Activated CD4-positive, alpha-beta memory T cell treated with anti-CD3 and anti-CD28 coated beads for 36 hours (primary cell): ENCODE measurements at places on chromosomes 3 and 15.

DNA sequence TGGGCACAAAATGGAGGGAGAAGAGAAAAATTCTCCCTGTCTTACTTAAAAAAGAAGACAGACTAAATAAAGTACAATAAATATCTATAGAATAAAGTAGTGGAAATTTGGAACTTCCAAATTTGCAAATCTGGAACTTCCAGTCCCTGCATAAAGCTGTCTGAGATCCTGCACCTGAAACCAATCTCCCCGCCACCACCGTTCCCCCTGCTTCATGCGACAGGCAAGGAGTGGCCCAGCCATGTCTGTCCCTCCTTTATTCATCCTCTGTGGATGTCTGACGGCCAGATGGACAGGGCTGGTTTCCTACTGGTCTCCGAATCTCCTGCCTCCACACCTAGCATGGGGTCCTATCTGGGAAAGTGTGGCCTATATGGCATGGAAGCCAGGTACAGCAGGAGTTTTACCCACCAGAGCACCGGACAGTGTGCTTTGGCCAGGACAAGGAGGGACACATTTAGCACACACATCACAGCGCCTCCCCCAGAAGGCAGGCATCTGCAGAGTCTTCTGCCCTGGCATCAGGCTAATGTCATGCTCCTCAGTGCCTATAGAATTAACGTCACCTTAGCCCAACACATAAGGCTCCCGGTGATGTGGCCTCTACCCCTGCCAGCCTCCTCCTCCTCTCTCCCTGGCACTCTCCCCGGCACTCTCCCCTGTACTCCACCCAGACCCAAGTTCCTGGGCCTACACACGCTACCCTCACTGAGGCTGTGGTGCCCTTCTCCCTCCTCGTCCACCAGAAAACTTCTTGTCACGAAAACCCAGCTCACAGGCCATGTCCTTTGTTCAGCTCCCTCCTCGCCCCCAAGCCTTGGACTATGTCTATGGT is 170.8 kb downstream of the XXYLT1 start:
- no peak for DNase-seq

DNA sequence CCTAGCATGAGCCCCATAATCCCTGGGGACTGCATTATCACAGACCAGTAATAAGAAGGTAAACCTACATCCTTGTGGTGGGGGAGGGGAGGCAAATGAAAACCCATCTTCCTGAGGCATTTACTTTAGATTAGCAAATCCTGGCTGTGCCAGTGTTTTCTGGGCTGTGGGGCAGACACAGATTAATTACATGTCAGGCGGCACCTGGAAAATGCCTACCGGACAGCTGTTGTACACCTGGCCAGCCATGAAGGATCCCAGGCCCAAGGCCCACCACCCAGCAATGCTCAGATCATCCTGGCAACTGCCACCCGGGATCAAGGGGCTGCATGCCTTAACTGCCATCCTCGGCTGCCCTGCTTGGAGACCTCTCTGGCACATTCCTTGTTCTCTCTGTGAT is 59.1 kb upstream of the RASA2 start:
- no peak for DNase-seq

GRCh38 chr3:32237670-32238452 is 619 bp upstream of the CMTM8 start:
- no peak for DNase-seq

DNA sequence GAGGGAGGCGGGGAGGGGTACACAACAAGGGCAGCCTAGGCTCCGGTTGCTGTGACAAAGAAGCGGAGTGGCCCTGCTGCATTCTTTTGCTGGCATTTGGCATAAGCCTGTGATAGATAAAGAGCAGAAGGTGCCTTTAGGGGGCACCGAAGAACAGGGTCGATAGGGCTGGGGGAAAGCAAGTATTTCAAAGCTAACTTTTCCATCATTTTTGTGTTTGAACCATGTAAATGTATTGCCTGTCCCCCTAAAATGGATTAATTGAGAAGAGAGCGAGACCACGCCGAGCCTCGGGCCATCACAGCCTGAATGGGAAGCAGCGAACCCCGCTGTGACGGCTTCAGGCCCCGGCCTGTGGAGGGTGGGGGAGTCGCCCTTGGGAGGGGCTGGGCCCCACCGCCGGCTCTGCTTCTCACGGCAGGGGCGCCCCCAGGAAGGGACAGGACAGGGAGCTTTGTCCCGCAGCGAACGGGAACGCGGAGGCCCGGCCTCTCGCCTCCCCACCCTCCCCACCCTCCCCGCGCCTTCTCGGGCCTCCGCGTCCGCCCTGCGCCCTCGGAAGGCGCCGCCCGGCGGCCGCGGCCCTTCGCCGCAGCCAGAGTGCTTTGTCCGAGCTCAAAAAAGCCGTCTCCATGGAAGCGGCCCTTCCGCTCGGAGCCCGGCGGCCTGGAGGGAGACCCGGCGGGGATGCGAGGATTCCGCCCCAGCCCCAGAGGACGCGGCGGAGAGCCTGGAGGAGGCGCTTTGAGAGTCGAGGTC is 32.4 kb upstream of the ALDH1L1 start:
- no peak for DNase-seq

DNA sequence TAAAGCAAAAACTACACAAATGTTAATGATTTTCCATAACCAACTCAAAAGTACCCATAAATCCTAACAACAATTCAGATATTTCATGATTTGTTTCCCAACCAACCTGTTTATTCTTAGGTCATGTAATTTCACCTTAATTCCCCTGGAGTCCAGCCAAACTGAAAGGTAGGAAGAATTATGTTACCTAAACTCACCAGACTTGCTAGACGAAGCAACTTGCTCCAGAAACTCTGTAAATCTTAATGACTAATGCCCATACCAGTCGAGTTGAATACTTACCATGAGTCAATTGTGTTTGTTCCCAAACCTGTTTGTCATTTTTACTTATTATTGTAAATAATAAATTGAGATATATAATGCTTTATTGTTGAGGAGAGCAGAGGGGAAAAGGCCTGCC is 1030.0 kb downstream of the TBL1XR1 start:
- no peak for DNase-seq

GRCh38 chr3:64260431-64260830 is 35.2 kb upstream of the PRICKLE2 start:
- no peak for DNase-seq

GRCh38 chr15:48309740-48310139 is 21.5 kb upstream of the DUT start:
- no peak for DNase-seq

DNA sequence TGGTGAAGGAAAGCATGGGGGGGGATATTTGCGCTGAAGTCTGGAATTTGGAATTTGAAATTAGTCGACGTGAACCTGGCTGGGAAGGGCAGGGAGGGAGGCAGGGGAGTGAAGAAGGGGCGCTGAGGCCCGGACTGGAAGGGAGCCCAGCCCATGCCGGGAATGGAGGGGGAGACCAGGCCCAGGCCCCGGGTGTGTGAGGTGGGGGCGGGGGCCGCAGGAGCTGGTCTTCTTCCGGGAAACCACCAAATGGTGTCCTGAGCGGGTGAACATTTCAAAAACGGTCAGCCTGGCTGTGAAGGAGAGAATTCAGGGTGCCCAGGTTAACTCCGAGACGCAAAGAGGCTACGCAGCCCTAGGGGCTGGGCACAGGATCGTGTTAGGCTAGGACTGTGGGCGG is 497 bp upstream of the PRR20G start:
- no peak for DNase-seq

DNA sequence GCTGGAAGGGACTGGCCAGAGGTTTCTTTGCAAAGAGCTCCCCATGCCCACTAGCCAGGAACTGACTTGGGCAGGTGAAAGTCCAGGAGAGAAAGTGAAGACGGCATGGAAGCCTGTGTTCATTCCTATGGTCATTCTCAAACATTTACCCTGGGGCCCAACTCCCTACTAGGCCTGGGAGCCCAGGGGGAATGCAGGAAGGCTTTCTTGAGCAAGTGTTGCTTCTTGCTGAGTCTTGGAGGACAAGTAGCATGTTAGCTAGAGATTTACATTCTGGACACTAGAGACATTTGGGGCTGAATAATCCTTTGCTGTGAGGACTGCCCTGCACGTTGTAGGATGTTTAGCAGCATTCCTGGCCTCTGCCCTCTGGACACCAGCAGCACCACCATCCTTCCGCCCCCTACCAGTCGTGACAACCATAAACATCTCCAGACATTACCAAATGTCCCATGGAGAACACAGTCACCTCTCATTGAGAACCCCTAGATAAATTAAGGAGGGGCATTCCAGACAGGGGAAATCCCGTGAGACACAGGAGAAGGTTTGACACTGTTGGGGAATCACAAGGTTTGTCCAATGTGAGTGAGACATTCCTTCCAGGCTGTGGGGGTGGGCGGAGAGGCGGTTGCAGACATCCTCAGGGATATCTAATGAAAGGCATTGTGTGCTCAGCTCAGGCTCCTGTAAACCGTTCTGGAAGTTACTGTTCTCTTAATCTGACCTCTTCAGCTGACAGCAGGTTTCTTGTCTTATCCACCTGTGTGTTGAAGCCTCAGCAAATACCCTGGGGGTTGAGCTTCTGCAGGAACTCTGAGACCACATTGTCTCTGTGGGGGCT is 236.2 kb downstream of the TLE3 start:
- DNase-seq, result no peak

DNA sequence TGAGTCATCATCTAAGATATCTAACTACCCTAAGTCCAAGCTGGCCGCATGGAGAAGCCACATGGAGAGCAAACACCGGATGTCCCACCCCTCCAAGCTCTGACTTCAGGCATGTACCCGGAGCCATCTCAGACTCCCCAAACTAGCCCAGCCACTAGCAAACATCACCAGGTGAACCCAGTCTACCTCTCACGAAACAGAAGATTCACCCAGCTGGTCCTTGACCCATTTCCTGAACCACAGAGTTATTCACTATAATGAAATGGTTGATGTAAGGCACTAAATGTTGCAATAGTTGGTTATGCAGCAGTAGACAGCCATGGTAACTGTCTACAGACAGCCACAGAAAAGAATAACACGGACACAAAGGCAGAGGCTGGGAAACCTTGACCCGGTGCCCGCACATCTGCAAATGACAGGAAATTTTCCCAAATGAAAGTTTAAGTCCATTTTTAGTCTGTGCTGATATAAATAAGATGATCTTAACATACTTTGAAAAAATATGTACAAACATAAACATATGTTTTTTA is 265.5 kb upstream of the ATP10A start:
- DNase-seq, result no peak

- DNase-seq, result no peak
Observed at GRCh38 chr15:59866642-59867041, 137.5 kb upstream of the FOXB1 start.

DNA sequence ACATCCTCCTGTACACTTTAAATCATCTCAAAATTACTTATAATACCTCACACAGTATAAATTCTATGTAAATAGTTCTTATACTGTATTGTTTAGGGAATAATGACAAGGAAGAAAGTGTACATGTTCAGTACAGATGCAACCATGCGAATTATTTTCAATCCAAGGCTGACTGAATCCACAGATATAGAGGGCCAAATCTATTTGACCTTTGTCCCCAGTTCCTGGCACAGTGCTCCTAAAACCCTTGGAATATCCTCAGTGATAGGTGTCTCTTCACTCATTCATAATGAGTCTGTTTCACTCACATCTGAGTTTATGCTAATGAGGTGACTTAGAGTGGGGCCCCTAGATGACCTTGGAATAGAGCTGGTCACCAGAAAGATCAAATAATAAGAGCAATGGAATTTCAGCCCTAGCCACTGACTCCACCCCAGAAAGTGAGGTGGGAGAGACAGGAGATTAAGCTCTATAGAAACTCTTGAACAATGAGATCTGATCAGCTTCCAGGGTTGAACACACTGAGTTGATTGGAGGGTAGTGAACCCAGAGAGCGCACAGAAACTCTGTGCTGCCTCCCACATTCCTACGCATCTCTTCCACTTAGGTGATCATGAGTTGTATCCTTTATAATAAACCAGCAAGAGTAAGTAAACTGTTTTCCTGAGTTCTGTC is 65.3 kb downstream of the ADAM10 start:
- no peak for DNase-seq

DNA sequence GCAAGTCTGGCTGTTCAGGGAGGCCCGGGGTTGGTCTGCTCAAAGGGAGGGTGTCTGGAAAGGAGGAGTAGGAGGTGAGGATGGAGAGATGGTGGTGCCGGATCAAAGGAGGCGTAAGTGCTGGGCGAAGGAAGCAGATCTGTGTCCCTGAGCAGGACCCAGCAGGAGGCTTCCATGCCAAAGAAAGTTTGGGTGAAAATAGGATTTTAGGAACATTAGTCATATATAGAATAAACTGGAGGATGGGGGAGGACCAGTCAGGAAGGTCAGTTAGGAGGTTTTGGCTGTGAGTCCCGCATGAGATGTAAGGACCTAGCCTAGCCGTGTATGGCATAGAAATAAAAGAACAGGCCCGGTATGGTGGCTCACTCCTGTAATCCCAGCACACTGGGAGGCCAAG is 28.6 kb upstream of the VPS8 start:
- DNase-seq, result no peak

GRCh38 chr3:177744873-177745606 is 547.8 kb upstream of the TBL1XR1 start:
- no peak for DNase-seq

- DNase-seq, result no peak
Observed at GRCh38 chr3:16728770-16729745, 123.8 kb upstream of the DAZL start.

DNA sequence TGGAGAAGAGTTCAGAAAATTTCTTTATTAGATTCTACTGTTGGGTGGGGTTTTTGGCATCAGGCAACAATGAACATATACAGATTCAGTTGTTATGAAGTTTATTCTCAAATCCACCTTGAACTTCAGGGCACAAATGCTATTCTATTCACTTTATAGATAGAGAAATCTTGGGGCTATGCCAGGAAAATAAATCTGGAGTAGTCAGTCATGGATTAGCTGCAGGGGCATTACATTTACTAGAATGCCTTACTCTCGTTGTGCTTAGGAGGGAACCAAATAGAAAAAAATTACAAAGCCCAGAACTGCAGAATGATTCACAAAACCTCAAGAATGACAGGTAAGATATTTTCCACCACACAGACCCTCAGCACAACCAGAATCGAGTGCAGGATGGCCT is 216.7 kb downstream of the CDIN1 start:
- no peak for DNase-seq

DNA sequence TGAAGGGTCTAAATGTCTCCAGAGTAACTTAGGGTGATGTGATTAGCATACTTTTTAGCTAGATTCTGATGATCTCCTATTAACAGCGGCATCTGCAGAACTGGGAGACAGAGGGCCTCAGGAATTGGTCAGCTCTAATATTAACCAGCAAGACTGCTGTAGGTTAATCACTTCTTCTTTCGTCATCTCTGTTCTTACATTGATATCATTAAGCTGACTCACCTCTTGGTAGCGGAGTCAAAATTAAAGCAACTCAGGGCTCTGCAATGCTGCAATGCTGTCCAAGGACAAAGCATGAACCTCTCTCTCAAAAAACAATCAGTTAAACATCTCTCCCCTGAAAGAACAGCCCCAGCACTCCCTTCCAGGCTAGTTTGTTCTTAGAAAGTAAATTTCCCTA is 57.5 kb upstream of the TRA2B start:
- DNase-seq, result no peak

DNA sequence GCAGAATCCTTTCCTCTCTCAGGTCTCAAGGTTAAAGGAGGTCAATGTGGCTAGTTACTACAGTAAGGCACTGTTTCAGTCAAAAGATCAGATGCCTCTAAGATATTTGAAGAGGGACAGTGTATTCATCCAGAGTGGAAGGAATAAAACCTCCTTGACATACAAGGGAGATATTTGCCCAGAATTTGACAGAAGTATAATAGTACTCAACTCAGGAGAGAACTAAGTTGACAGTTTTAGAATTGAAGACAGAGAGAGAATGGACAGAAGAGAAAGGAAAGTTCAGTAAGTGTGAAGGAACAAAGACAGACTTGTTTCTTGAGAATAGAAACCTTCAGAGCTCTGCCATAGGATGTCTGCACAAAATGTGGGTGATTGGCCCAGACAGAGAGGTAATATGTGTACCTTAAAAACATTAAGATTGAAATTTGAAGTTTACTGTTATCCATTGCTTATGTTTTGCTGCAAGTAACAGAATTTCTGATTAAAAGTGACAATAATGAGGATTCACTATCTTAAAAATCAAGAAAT is 507.1 kb downstream of the IGSF11 start:
- no peak for DNase-seq
